ENCODE measurements at places on chromosomes 1 and 21.

DNA sequence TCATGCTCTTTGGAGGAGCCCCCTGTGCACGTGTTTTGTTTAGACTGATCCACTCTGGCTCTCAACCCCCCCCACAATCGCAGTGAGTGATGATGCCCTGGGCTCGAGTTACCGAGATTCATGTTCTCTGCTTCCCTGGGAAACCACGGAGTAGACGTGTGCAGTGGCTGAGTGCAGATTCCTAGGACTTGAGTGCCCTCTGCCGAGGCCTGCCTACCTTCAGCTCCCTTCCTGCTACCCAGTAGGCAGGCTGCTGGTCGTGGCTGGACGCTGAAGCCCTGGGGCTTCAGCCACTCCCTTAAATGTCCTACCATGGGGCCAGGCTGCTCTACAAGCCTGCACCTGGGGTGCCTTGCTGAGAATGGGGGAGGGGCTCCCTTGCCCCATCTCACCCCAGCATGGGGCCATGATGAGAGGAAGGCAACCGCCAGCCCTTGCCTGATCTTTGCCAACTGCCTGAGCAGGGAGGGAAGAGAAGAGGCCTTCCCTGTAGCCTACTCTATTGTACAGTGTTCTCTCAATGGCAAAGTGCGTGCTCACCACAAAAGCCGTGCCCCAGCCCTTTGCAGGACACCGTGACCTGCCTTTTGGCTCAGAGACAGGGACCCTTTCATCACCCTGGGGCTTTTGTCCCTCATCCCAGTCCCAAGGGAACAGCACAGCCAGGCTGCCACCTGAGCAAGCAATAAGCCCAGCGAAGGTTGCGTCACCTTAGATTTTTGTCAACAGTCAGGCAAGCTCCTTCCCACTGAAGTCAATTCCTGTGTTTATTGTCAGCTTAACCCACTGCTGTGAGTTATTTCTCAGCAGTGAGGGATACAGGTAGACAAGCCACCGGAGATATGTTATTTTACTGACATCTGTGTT is 4.1 kb upstream of the GRIK3 start:
- no peak for DNase-seq

DNA sequence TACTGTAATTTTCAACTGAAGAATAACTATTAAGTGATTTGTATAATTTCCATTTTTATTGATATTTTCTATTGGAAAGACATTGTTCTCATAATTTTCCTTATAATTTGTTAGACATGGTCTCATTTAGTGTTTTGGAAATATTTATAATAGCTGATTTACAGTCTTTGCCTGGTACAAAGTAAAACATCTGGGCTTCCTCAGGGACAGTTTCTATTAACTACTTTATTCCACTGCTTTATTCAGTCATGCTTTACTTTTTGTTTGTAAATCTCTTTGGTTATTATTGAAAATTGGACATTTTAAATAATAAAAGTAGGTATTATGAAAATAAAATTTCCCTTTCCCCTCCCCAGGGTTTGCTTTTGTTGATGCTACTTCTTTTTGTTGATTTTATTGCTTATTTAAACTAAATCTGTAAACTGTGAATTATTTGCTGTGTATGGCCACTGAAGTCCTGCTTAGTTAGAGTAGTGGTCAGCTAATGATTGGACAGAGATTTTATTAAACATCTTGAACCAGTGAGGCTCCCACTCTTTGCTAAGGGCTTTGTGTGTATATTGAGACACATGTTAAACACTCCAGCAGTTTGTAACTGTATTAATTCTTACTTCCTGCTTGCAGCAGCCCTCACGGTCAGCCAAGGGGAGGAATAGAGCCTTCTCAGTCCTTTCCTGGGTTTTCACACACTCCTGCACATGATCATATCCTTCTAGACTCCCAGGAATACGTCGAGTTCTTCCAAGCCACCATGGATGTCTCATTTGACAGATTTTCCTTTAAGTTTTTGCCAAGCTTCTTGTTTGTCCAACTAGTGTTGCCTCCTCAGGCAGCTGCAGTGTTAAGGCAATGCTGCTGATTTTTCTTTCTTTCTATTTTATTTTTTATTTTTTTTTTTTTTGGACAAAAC is 994.6 kb upstream of the PRMT6 start:
- DNase-seq, result no peak

GRCh38 chr1:235423214-235423652 is 56.0 kb downstream of the TBCE start:
- DNase-seq, result no peak

- DNase-seq, result no peak
Measured at GRCh38 chr1:21238141-21238800, 52.0 kb downstream of the ECE1 start.

GRCh38 chr1:234214911-234215892 is 158.1 kb upstream of the COA6 start:
- DNase-seq, result no peak

- DNase-seq, result no peak
Measured at GRCh38 chr1:215285013-215285800, 202.7 kb downstream of the KCNK2 start.

DNA sequence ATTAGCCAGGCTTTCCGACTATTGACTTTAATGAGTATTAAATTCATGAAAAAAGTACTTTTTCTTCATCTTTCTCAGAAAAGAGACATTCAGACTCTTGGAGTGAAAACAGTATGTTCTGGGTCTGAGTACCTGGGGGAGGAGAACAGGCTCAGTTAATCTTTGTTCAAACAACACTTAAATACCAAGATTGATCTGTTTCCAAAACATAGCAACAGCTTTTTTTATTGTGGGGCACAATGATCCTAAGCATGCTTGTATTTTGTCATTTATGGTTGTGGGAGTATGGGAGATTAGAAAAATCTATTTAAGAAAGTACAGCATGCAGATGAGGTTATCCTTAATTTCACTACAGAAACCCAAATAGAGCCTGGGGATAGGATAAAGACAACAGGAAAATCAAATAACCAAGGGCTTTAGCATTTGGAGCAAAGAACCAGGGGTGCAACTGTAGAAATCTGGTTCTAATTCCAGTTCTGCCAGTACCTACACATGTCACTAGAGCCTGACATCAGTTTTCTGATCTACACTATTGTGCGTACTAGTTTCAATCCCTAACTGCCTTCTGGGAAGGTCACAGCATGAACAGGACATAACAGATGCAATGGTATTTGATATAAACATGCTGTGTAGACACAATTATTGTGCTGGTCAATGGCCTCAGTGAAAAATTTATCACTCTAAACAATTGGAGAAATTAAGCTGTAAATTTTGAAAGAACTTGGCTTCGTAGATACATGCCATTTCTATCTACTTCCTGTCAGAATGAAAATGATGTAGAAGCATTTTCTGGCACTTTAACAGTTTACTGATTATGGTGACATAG is 91.2 kb downstream of the KCNK1 start:
- DNase-seq, result no peak

- DNase-seq, result no peak
Measured at GRCh38 chr1:37865348-37866120, 6.1 kb upstream of the MTF1 start.

GRCh38 chr1:59151387-59151761 is 145.5 kb upstream of the FGGY start:
- no peak for DNase-seq

DNA sequence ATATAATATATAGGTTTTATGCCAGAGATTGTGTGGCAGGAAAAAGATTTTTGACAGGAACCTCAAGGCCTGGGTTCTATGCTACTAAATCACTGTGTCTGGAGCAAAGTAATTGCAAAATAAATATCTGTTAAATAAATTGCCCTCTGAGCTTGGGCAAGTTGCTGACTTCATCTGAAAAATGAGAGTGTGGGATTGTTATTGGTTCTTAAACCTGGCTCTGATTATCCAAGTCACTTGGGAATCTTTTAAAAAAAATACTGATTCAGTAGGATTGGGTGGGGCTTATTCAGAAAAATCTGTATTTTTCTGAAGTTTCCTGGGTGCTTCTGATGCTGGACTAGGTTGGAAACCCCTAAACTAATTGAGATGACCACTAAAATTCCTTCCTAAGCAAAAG is 174.1 kb upstream of the SGIP1 start:
- no peak for DNase-seq

GRCh38 chr1:71089536-71090270 is 8.9 kb upstream of the ZRANB2 start:
- no peak for DNase-seq

DNA sequence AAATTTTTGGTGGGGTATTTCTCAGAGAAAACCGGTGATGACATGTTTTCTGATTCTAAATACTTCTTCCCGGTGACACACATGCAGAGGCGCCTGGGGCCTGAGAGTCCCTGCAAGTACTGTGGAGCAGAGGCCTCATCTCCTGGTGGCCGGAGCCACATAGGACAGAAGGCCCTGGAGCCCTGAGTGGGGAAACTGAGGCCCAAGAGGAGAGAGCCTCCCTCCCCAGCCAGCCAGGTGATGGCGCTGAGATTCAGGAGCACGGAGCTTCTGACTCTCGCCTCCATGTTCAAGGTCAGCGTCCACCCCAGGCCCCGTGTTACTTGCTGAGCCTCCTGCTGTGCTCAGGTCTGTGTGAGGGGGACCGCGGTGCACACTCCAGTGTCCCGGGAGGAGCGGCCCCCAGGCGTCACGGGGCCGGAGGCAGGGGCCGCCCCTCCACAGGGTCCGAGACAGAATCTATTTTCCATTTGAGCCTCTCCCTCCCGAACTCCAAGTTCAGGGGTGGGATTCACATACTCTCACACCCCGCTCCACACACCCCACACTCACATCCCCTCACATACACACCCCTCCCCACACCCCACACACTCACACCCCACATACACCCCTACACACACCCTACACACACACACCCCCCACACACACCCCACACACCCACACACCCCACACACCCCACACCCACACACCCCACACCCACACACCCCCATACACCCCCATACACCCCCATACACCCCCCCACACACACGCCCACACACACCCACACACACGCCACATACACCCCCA is 43.8 kb downstream of the SLX9 start:
- DNase-seq, result no peak

GRCh38 chr1:26788836-26789611 is 1.3 kb downstream of the PIGV start:
- DNase-seq, result peak; percentile 55

DNA sequence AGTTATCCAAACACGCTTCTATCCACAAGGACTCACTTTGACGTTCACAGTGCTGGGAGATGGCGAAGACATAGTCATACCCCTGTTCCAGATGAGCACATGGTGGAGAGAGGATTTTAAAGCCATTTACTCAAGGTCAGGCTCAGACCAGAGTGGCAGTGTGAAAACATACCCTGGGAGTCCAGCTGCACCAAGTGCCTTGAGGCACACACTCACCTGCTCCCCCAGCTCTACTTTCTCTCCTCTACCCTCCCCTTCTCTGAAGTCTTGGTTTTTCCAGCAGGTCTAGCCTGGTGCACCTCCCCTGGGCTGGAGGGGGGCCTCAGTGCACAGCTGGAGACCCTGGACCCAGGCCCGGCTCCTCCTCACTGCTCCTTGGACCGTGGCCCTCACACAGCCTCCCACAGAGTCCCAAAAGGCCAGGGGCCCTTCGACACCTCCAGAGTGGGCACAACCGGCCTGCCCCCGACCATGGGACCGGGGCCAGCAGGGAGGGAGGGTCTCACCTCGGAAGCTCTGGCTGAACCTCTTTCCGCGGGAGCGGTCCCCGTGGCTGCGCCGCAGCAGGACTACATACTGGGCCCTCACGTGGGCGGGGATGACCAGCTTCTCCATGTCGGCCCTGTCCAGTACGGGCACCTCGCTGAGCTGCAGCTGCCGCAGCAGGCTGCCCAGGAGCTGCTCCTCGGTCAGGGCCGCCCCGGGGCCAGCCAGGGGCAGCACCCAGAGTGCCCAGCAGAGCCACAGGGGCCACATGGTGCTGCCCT is 452 bp downstream of the LEFTY2 start:
- DNase-seq, result no peak

DNA sequence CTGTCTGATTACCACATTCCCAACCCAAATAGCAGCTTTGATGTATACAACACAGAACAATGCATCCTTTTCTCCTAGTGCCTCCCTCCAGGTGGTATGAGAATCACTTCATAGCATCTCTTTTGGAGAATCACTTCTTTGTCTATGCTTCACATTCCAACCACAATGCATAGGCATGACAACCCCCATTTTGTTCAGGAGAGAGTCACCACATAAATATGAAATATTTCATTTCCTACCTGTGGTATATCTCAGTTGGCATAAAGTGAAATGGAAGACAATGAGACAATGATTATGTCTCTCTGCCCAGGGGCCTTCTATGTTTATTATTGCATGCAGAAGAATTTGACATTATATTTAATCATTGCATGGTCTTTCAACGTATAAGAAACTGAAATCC is 112.2 kb downstream of the BRINP2 start:
- DNase-seq, result no peak

GRCh38 chr1:109792056-109792831 is 28.5 kb upstream of the EPS8L3 start:
- no peak for DNase-seq

GRCh38 chr1:177546346-177546745 is 375.6 kb downstream of the BRINP2 start:
- DNase-seq, result no peak

GRCh38 chr1:105419030-105419429 is 1637.4 kb upstream of the PRMT6 start:
- DNase-seq, result no peak

DNA sequence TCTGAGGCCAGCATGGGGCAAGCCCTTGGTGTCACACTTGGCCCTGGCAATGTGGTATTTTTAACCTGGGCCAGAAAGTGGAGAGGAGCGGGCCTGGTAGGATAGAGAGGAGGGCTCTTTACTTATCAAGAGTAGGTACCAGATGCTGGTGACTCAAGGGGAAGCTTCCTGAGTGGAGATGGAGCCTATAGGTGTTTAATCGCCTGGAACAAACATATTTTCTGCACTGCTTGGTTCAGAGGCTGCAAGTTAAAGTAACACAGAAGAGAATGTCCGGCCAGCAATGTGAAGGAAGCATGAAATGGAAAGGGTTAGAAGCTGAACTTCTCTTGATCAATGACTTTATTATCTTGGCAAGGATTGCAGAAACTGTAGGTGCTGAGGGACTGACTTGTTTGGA is 74.3 kb downstream of the DDR2 start:
- DNase-seq, result no peak

- no peak for DNase-seq
Measured at GRCh38 chr1:9766759-9767442, 56.9 kb downstream of the CLSTN1 start.

- DNase-seq, result no peak
Measured at GRCh38 chr1:234780112-234780511, 170.1 kb upstream of the IRF2BP2 start.

DNA sequence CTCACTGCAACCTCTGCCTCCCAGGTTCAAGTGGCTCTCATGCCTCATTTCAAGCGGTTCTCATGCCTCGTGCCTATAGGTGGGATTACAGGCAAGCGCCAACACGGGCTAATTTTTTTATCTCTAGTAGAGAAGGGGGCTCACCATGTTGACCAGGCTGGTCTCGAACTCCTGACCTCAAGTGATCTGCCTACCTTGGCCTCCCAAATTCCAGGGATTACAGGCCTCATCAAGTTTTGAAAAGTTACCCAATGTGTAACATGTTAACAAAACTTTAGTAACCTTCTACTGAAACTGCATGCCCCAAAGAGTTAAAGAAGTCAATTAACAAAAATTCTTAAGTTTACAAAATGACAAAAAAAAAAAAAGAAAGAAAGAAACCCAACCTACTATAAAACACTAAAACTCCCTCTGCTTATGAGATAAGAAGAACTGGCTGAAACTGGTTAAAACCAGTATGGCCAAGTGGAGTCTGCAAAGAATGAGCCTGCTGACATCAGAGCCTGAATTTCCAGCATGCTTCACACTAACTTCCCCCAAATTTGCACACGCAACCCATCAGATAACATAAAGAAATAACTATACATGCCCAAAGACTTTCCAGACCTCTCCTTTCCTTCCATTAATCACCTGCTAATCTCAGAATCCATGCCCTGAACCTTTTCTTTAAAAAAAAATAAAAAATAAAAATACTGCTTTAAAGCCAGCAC is 25.5 kb upstream of the PSMG1 start:
- DNase-seq, result no peak

- no peak for DNase-seq
Measured at GRCh38 chr1:149888999-149889289, 10.4 kb upstream of the BOLA1 start.
